ENCODE measurements at places on chromosomes 6 and 20.
A peak's percentile ranks its signal among the peaks of the same experiment; 100 is the strongest.

DNA sequence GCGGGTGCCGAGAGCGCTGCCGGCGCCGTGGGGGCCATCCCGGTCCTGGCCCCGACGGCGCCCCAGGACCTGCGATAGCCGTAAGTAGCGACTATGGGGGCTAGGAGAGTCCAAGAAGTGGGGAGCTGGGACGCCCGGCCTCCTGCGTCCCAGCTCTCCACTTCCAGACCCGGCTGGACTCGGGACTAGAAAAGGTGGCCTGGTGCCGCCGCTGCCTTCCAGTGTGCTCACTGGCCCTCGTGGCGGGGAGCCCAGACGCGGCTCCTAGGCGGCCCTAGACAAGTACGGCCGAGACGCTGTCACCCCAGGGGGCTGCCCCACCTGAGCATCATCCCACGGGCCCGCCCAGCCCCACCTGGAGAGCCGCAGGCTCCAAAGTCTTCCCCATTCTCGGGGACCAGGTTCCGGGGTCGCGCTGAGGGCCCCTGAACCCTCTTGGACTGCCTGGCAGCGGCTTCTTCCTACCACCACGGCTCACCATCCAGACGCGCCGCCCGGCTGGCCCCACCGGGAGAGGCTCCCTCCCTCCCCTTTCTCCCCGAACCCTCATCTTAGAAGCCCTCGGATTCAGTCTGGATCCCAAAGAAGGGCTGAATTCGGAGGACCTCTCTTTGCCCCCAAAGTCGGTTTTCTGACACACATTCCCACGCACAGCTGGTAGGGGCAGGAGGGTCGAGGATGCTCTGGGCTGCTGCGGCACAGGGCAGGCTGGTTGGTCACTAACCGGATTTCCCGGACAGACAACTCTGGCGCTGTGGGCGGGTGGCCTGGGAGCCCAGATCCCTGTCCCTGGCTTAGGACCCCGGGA, 870 bp upstream of the MDFI start:
- no peak for DNase-seq

DNA sequence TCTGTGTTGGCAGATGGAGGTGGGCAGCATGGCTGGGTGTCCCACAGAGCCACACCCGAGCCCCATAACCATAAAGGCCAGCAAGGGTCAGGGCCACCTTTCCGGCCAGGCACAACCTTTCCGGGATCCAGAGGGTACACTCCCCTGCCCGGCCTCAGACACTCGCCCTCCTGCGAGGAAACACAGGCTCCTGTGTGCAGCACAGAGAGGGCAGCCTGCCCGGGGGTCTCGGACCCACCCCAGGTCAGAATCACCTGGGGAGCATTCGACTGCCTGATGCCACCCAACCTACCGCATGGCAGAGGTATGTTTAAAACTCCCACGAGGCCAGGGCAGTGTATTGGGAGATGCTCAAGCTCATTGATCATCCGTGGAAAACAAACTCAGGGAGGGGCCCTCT, 260.3 kb downstream of the TAF4 start:
- peak; percentile 78 for DNase-seq

DNA sequence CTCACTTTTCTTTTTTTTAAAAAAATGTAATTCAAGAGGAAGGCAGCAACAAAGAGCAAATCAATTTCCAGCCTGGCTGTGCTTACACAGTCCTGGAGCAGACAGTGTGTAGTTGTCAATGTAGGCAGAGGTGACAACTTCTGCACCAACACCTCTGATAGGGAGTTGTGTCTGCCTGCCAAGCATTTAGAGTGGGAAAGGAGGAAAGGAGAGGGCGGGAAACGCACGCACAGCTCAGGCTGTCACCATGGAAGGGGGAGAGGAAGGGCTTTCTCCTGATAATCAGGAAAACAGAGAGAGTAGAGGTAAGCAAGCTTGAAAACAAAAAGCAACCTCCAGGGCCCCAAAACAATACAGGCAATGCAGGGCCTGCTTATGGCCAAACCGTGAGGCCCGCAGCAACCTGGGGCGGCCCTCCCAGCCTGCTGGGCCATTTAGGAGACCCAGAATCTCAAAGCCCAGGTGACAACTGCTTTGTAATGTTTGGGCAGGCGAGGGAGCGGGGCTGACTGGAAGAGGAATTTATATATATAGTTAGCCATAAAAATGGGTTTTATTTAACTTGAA, 41.5 kb upstream of the GFOD1 start:
- DNase-seq, result no peak

- DNase-seq, result no peak
Observed at GRCh38 chr6:124033501-124033900, 229.8 kb downstream of the NKAIN2 start.

DNA sequence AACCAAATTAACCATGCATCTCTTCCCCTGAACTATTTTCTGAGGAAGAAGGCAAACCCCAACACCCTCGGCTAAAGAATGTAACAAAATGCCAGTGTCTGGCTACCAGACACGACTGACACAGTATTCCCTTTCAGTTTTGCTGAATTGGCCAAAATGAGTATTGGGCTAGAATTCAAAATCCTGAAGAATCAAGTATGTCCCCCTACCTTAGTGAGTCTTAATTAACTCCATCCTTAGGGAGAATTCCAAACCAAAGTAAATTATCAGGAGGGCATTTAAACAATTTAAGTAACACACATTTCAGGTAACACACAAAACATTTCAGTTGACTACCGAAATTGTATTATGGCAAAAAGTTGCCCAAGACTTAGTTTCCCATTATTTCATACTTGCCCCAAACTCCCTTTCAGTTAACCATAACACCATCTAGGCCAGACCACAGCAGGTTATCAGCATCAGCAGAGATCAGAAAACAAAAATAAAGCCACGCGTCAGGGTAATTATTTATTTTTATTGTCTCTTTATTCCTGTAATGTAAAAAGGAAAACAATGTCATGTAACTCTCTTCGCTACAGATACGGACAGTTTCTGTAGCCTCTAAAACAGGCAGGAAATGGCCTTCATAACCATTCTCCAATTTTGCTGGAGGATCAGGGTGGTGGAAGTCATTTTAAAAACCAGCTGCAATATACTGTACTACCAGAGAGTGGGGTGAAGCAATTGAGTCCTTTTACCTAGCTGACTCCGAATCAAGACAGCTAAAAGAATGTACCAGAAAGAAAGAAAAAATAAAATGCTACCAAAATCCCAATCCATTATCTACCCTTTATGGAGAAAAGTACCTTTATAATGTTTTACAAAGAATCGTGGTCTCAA, 1.9 kb downstream of the SNX5 start:
- DNase-seq, result no peak

DNA sequence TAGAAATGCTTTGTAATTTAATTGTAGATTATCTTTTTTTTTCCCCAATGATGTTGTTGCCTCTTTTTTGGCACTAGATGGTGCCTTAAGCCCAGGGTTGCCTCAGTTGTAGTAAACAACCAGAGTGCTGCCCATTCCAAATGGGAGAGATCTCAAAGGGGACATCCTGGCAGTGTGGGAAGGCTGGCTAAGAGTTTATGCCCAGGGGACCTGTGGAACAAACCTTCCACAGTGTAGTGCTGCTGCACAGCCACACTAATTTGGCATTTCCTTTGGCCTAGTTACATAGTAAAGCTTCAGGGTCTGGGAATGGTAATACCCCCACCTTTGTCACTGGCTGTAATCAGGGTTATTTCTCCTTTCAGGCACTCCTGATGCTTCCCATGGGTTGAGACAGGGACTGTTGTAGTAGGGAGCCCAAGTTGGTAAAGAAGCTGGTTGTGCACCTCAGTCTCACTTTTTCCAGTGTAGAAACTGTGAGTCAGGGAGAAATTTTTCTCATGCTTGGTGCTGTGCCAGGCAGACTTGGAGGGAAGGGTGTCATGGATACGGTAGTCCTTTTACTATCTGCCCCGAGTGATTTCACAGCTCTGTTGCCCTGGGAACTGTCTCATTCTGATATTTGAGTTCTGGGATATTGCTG, 177.8 kb upstream of the ECI2 start:
- peak; percentile 79 for DNase-seq

DNA sequence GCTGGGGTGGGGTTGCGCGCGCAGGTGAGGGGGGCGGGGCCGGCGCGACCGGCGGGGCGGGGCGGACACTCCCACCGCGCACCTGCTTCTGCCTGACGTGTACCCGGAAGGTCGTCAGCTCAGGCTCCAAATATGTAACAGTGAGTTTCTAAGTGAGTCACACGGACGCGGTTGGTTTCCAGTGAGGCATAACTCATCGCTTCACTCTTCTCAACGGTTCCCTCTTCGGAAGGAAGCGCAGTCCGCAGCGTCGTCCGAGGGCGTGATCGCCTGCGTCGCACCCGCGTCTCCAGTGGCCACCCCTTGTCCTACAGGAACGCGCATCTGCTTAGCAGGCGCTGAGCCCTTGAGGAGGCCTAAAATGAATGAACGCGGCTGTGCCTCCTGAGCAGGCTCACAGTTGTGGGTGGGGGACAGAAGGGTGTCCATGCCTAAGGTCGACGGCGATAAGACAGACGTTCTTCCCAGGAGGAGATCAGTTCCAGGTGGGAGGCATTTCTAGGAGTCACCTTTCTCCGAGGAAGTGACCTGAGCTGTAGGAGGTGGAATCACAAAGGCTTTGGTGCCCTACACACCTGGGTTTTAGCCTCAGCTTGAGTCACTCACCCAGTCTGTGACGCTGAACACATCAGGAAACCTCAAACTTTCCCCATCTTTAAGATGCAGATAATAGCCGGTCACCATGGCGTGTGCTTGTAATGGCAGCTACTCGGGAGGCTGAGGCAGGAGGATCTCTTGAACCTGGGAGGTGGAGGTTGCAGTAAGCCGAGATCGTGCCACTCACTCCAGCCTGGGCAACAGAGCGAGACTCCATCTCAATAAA, 50.9 kb upstream of the EZR start:
- peak; percentile 94 for DNase-seq

- DNase-seq, result no peak
Observed at GRCh38 chr6:87674290-87674689, 27.7 kb downstream of the AKIRIN2 start.

- DNase-seq, result no peak
Observed at GRCh38 chr6:53608396-53608795, 57.2 kb downstream of the KLHL31 start.
